Fibroblast of mammary gland (primary cell): ENCODE measurements at places on chromosomes 11 and 22.

- DNase-seq: peak; percentile 8
These were observed 454 bp downstream of the TMEM218 start for GRCh38 chr11:125111001-125111342.

DNA sequence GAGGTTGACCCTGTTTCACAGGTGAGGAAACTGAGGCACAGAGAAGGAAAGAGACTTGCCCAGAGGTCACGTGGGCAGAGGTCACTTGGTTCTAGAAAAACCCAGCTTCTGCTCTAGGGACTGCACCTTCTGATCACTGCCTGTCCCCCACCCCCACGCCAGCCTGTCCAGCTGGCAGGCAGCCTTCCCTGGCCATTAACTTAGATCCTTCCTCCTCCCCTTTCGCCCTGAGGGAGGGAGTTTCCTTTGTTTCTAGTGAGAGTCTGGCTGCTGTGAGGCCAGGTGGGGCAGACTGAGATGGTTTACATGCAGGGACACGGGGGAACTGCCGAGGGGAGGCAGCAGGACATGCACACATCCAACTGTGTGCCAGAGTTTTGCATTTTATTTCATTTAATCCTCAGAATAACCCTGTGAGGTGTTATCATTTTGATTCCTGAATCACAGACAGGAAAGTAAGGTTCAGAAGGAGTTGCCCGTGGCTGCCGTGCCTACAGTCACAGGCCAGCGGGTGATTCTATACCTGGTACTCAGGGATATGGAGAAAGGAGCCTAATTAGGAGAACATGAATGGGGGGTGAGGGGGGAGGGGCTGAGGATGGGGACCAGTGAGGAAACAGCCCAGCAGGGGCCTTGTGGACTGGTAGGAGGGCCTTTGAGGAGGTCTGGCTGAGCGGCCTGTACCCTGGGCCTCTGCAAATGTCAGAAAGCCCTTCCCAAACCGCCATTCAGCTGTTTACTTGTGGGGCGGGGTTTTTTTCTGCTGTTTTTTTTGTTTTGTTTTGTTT is 3.4 kb downstream of the FAM83F start:
- DNase-seq: no peak

DNA sequence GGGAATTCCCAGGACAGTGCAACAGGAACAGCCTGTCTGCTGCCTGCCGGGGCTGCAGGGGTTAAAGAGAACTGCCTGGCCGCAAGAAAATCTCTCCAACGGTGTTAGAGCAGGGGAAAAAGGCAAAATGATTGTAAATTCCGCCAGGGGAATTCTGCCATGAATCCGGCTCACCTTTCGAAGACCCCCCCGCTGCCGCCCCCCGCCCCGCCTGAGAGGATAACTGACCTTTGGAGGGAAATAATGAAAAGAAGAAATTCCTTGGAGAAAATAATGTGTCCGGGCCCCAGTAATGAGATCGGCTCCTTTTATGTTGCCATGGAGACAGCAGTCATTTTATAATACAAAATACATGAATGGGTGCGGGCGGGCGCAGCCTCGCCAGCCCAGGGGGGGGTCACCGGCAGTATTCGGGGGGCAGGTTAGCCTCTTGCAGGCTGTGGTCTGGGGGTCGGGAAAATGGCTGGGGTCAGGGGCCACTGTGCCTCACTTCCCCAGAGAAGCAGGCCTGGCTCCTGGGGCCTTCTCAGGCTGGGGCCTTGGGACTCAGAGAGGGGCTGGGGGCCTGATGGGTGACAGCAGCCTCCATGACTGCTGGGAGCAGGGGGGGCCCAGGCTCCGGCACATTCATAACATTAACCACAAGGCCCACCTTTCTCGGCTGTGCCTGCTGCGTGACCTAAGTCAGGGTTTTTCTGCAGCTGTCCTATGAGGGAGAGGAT is 228.1 kb downstream of the MN1 start:
- DNase-seq: no peak

- no peak for DNase-seq
These were observed 4.2 kb upstream of the SORL1-AS1 start for GRCh38 chr11:121456816-121457431.

DNA sequence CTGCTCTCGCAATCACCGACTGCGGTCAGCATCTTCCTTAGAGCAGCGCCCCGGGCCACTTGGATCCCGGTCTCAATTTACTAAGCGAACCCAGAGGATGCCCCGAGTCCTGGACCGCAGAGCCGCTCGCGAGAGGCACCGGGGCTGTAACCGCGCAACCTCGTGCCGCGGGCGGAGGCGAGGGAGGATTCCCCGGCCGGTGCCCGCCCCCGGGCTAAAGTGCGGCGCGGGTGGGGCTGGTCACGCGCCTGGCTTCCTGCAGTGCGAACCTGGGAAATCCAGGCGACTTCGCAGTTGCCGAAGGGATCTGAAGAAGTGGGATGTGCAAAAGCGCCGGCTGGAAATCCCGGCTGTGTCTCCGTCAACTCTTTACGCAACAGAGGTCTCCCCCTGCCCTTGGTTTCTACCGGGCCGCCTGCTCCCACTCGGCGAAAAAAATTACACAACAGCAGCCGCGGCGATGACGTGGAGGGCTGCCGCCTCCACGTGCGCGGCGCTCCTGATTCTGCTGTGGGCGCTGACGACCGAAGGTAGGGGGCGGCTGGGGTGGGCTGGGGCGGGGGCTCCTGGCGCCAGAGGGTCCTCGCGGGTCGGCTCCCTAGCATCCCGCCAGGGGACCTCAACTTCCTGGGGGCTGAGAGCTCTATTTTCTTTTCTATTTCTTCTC is at the start of gene NCR3LG1:
Gene NCR3LG1 (plus strand): TSS at position 291 of the 667 bp plus-strand sequence. CDS start 170 bp downstream, at position 461.
- peak; percentile 73 for DNase-seq

DNA sequence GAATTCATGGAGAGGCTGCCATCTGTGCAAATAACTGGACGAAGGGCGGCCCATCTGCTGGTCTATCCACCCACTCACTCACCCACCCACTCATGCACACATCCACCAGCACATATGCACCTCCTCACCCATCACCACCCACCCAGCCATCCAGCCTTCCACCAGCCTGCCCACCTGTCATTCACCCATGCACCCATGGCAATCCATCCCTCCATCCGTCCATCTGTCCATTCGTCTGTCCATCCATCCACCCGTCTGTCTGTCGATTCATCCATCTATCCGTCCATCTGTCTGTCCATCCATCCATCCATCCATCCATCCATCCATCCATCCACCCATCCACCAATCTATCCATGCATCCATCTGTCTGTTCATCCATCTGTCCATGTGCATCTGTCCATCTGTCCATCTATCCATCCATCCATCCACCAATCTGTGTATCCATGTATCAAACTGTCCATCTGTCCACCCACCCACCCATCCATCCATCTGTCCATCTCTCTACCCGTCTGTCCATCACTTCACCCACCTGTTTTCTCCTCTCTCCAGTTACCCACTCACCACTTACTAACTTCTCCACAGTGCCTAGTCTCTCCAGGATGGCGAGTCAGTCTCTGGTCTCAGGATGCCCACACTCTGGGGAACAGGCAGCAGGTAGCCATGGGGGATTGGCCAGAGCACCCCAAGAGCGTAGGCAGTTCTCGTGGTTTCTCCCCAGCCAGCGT is 8.9 kb downstream of the TRPM5 start:
- DNase-seq: no peak

DNA sequence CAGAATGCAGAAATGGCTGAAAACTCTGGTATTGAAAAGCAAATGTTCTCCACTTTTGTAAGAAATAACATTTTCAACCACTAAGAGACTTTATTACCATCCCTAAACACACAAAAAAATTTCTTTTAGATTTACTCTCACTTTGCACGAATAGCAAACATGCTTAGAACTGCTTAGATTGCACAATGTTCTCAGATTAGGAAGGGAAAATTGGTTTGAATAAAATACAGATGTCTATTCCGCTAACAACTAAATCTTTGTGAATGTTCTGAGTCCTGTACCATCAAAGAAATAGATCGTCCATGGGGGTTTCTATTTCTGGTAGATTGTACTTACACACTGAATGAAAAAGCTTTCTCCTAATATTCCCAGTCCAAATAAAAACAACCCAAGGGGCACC is 40.1 kb downstream of the BDNF start:
- DNase-seq: no peak

DNA sequence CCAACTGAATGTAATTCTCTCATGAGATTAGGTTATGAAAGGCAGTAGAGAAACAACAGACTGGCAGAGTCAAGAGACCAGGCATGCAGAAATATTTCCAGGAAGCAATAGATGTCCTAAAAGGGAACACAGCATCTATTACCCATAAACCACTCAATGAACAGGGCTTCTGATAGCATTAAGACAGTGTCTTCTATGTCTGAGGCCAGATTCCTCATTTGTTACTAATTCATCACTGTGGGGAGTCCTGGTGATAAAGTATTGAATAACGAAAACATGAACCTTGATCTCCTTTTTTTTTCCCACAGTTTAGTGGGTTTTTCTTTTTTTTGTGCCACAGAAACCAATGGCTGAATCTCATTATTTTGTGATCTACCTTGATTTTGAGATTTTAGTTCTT is 339.0 kb downstream of the METTL15 start:
- DNase-seq: peak; percentile 35

GRCh38 chr11:48001438-48002021 is 21.2 kb downstream of the PTPRJ start:
- peak; percentile 94 for DNase-seq

DNA sequence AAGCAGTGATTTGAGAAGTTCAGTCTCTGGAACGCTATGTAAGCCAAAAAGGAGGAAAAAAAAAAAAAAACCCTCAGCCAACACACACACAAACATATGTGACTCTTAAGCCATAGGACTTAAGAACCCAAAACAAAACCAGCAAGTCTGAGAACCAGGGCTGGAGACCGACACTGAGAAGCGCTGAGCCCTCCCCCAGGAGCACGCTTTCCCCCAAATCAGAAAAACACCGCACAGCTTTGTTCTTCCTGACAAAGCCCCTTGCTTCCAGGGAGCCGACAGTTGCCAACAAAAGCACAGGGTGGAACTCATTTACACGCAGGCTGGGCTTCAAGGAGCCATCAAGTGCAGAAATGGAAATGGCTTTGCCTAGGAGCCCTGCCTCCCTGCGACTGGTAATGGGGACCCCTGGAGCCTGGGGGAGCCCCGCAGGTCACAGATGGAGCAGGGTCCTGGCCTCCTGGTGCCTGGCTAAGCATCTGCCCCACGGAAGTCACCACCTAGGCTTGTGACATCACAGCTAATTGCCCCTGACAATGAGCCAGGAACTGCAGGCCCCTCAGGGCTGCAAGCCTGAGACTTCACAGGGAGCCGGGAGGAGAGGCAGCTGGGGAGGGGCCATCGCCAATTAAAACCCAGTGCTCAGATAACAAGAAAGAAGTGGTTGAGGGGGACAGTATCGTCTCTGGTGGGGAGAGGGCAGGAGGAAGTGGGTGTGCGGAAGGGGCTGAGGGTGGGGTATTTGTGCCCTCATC is 66.9 kb downstream of the NFAM1 start:
- no peak for DNase-seq

- DNase-seq: peak; percentile 100
These were observed 90.1 kb downstream of the ETS1 start for GRCh38 chr11:128497061-128497775.

DNA sequence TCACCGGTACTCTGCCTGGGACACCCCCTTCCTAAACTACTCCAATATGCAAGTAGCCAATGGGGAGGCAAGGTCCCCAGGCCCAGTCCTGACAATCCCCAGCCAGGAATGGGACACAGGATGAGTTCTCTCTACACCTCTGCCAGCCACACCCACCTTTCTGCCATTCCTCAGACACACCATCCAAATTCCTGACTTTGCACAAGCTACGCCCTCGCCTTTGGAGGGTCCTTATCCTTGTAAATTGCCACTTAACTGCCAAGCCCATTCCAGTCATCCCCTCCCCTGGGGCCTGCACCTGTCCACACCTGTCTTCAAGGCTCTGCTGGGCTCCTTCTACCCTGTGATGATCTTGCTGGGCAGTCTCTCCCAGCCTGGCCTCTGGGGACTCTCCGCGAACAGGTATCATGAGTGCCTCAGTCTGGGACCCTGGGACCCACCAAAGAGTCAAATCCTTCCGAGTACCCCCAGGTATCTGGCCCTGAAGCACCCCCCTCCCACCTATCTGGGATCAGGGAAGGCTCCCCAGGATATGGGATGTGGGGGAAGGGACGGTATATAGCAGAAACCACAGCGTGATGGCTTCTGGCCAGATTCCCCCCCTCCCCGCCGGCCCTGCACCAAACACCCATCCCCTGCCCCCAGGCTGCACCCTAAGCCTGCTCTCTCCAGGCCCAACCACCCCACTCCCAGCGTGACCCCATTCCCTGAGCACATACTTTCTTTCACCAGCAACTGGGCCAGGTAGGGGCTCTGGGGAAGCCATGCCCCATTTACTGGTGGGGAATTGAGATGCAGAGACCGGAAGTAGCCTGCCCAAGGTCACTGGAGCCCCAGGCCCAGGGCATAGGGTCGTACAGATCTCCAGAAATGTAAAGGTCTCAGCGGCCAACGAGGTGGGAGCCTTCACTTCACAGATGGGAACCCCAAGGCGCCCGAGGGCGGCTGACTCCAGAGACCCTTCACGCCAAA is 806 bp downstream of the ARAP1 start:
- DNase-seq: no peak

DNA sequence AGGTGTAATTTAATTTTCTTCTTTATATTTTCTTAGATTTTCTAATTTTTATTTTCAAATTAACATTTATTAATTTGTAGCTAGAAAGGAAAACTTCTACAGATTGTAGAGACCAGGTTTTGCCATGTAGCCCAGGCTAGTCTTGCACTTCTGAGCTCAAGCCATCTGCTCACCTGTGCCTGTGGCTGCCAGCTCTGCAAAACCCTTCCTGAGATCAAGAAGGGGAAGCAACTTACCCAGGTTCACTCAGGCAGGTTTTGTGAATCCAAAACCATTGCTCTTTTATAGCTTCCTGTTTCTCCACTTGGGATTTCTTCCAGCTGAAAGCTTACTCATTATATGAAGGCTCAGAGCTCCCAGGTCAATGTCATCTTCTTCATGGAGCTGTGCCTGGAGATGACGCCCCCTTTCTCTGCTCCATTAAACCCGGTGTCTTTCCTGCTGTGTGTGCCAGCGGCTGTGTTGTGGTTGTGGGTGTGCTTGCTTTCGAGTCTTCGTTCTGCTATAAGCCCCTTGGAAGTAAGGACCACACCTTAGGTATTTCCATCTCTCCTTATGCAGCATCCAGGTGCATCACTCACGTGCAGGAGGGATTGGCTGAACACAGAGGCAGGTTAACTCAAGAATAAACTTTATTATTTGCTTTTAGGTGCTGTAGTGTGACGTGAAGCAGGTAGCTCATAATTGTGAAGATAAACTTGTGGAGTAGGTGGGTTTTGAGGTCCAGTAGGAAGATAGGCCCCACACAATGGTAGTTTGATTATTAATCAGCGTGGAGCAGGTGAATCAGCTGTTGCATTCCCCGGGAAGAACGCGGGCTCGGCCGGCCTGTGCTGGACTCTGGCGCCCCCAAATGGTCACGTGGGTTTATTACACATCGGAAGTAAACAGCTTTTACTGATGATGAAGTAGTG is 42.2 kb upstream of the INCENP start:
- peak; percentile 70 for DNase-seq

DNA sequence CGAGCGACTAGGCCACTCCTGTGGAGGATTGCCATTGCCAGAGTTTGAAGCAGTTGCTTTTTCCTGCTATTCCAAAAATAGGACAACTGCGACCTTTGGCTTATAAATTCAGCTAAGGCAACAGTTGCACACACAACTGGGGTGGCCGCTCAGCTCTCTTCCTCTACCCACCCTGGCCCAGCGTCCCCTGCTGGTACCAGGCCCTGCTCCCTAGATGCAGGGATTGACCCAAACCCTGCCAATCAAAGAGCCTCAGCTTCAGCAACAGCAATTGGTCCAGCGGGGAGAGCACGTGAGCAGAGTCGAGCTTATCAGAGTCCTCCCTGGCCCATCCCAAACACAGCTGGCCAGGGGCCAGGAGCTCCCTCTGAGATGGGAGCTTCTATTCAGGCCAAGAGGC is 22.0 kb upstream of the CABP2 start:
- no peak for DNase-seq

GRCh38 chr11:41316751-41317150 is 142.7 kb downstream of the LRRC4C start:
- DNase-seq: no peak
